ENCODE measurements at places on chromosomes 1 and 21.

DNA sequence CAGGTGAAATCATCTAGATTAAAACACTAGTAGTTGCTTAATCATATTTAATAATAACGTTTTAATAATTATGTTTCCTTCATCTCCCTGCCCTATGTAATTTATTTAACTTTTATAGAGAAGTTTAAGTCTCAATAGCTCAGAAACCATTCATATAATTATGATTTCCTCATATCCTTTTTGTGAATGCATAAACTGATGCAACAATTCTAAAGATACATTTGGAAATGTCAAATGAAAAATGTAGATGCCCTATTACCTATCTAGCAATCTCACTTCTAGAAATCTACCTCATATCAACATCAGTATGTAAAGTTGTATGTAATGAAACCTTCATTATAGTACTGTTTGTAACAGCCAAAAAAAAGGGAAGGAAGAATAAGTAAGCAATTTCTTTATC, 10.5 kb downstream of the DRAM2 start:
- DNase-seq, result no peak

DNA sequence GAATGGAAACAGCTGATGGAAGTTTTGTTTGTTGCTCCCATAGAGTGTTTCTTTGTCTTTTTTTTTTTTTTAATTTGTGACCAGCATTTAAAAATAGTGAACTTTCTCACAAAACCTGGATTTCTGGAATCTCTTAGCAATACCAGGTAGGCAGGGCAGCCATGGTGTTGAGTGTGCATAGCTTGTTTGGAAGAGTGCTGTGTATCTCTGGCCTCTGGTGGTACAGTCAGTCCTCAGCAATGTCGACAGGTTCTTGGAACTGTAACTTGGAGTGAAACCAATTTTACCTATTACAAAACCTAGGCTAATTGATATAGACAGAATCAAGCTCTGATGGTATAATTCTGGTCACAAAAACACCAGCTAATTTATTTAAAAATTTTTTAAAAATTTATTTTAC, 6.7 kb downstream of the AADACL3 start:
- no peak for DNase-seq

- peak; percentile 1 for DNase-seq
Measured at GRCh38 chr1:148353461-148354283, 129.4 kb downstream of the PPIAL4G start.

DNA sequence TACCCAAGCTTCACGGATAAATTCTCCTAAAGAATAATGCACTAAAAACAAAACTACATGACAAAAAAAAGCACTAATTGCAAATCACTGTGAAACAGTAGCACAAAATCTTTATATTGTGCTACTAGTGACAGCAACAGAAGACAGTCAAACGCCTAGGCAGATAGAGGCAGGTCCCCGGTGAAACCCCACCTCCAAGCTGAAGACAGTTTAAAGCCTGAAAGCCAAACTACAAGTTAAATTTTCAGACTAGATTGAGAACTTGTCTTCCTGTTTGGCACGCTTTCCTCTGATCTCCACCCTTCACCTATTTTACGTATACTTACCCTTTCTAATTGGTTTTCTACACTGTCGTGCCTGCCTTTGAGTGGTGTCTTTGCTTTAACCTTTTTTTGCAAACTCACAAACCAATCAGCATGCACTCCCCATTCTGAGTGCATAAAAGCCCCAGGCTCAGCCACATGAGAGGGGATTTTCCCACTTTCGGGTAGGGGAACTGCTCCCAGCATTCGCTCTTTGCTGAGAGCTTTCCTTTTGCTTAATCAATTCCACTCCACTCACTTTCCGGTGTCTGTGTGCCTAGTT, 3.6 kb upstream of the BACH1 start:
- peak; percentile 7 for DNase-seq

- no peak for DNase-seq
Measured at GRCh38 chr1:227926216-227926791, 21.4 kb downstream of the WNT9A start.

DNA sequence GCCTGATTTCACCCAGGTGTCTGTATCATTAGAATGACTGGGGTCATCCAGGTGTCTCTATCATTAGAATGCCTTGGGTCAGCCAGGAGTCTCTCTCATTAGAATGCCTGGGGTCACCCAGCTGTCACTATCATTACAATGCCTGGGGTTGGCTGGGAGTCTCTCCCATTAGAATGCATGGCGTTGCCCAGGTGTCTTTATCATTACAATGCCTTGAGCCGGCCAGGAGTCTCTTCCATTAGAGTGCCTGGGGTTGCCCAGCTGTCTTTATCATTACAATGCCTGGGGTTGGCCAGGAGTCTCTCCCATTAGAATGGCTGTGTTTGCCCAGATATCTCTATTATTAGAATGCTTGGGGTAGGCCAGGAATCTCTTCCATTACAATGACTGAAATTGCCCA, 61.6 kb downstream of the RNF187 start:
- no peak for DNase-seq

GRCh38 chr1:109756848-109757521, 6.7 kb downstream of the EPS8L3 start:
- DNase-seq, result no peak

- no peak for DNase-seq
Measured at GRCh38 chr1:6972399-6972798, 187.1 kb downstream of the CAMTA1 start.

DNA sequence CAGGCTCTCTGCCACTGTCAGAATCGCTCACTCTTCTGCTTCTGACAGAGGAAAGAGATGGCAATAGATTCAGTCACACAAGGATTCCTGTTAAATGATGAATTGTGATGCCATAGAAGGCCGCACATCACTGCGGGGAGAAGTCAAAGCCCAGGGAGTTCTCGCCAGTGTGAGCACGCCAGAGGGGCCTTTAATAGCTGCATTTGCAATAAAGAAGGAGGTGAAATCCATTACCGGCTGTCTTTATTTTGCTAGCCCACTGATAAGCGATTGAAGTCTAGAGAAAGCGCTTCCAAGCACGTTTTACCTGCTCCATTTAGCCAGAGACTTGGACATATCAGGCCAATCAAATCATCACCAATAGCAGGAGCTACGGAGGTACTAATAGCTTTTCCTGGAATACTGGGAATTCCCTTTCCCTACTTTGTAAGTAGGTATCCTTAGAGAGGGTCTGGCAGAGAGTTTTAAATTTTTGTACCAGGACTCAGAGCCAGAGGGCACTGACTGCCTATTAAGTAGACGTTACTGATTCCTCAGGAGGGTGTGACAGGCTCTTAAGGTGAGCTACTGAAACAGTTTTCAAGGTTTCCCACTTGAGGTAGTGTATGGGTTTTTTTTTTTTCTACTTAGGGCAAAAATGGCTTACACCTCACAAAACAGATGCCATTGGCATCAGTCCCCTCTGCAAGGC, 10.2 kb upstream of the TARBP1 start:
- no peak for DNase-seq

DNA sequence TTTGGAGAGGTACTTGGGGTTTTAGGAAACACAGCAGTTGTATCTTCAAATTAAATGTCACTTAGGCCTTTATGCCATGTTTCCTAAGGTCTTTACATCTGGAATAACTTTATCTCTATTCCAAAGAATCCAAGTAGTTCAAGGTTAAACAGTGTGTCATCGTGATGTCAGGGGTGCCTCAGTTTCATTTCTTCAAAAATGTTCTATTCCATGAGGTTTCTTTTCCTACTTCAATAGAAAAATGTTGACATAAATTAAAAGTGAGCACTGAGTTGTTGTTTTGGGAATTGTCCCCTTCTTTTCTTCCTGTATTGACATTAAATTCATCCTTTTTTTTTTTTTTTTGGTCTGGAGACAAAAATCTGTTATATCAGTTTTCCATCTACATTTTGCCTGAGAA, 160.6 kb upstream of the C21orf91 start:
- DNase-seq, result no peak

DNA sequence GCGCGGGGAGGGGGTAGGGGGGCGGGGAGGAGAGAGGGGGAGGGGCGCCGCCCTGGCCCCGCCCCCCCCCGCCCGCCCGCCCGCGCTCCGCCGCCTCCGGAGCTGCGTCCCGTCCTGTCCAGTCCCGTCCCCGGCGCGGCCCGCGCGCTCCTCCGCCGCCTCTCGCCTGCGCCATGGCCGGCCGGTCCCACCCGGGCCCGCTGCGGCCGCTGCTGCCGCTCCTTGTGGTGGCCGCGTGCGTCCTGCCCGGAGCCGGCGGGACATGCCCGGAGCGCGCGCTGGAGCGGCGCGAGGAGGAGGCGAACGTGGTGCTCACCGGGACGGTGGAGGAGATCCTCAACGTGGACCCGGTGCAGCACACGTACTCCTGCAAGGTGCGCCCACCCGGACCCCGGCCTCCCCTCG, at the start of gene AGRN:
Gene AGRN, plus strand, starts transcription at position 121 of the 405 bp plus-strand sequence. Its CDS starts 53 bp downstream, at position 174.
- DNase-seq, result no peak

DNA sequence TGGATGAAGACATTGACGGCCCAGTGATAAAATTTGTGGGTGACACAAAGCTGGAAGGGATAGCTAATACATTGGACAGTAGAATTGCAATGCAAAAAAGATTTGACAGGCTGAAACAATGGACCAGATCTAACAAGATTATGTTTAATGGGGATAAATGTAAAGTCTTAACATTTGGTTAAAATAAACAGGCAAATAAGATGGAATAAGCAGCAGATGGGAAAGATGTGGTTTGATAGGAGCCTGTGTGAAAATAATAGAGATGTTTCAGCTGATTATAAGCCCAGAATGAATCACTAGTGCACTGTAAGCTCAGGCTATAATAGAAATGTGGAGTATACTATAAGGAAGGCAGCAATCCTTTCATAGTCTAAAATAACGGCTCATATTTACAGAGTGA, 66.2 kb upstream of the NHLH2 start:
- DNase-seq, result no peak

GRCh38 chr1:76562292-76562691, 305.0 kb upstream of the ST6GALNAC5 start:
- no peak for DNase-seq

DNA sequence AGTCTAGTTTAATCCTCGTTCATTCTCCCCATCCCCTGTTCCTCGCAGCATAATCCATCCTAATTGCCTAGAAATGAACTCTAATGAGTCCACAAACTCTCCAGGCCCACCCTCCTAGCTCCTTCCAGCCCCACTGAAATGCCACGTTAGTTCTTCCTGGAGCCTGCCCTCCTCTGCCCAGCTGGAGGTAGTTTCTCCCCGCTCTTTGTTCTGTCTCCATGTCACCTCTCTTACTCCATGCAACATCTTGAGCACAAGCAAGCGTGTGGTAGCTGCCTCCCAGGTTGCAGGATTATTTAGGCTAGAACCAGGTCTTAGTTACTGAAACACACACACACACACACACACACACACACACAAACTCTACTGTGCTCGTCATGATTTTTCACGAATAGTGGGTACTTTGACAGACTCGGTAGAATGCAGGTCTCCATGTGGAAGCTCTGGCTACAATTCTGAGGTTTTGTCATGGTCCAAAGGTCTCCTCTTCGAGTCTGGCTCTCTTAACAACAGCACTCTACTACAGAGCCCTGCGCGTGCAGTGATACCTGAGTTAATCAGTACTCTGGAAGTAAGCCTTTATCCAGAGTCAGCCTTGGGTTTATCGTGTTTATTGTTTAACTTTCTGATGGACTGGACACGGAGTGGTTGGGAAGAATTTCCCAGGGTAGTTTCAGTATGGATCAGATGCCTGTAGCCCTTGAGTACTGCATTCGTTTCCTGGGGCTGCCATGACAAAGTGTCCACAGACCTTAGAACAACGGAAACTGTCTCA, 27.5 kb downstream of the HUNK start:
- no peak for DNase-seq

DNA sequence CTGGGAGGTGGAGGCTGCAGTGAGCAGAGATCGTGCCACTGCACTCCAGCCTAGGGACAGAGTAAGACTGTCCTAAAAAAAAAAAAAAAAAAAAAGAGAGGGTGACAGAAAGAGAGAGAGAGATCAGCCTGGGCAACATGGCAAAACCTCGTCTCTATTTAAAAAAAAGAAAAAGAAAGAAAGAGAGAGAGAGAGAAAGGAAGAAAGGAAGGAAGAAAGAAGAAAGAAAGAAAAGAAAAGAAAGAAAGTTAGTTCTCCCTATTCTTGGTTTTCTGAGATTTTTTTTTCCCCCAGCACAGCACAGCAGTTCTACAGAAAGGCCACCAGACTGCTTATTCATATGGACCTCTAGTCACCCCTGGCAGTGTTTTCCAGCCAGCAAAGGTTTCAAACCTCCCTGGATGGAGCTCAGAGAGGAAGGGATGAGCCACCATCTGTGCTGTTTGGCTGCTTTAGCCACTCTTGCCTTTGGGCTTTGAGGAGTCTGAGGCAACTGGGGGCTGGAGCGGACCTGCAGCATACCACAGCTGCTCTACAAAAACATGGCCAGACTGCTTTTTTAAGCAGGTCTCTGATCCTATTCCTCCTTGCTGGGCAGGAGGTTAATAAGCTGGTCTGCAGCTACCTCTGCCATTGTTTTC, 10.6 kb downstream of the S100A6 start:
- no peak for DNase-seq

GRCh38 chr1:90705956-90706355, 11.1 kb downstream of the BARHL2 start:
- no peak for DNase-seq

GRCh38 chr1:95685081-95685480, 451.1 kb downstream of the RWDD3 start:
- DNase-seq, result no peak

Measured in stimulated activated naive CD4-positive, alpha-beta T cell treated with Interleukin-2 at 50 U/mL for 16 hours (primary cell).